ENCODE measurements at places on chromosomes 16 and 17.

- no peak for DNase-seq
Observed at GRCh38 chr16:86258713-86259112, 251.6 kb upstream of the FOXF1 start.

DNA sequence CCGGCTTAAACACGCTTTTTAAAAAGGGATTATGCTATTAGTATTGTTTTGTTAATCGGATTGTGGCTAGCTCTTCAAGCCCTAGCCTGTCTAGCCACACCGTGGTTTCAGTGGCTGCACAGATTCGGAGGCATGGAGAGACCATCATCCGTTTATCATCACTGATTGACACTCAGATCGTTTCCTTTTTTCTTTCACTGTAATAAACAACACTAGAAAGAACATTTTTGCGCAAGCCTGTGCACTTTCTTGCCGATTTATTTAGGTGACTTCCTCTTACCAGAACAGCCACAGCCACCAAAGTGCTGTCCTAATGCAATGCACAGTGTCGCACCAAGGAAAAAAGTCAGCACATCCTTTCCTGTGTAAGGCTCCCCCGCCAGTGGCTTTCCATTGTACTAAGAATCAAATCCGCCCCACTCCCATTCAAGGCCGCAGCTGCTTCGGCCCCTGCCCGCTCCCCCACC is 78.2 kb downstream of the CRISPLD2 start:
- no peak for DNase-seq

DNA sequence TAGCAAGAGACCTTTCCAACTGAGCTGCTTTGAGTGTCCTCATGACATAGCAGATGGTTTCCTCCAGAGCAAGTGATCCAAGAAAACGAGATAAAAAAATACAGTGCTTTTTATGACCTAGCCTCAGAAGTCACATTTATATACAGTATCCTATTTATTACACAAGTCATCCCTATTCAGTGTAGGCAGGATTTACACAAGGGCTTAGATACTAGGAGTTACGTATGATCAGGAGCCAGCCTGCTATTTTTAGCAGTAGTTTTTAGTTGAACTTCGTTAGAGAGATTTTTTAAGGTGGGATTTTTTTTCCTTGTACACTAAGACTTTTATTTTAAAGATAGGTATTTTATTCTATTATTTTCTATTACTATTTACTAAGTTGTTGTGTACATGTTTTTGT is 58.4 kb downstream of the PHKB start:
- DNase-seq, result no peak

GRCh38 chr17:79607940-79608623 is 2.8 kb downstream of the RBFOX3 start:
- peak; percentile 75 for DNase-seq
